Stimulated activated naive CD8-positive, alpha-beta T cell treated with anti-CD3 and anti-CD28 coated beads, Interleukin-15, Interleukin-2, amounts not matched to agents 100 U/mL and 50 U/mL, for 24 hours (primary cell): ENCODE measurements at places on chromosomes 5 and 9.

DNA sequence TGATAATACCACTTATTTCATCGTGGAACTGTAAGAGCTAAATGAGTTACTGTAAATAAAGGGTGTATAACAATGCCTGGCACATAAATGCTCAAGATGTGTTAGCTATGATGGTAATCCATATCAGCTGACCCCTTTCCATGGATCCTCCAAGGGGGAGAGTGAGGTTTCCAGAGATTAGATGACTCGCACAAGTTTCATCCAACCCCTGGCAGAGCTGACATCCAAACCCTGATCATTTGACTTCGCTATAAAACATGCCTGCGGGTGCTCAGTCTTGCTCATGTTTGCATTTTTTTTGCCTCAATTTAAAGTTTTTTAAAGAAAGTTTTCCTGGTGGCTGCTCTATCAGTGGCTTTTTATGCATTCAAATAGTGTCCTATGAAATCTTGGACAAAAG is 145.7 kb upstream of the SMIM23 start:
- DNase-seq = no peak

- no peak for DNase-seq
Measured at GRCh38 chr5:113806904-113807303, 293.4 kb downstream of the YTHDC2 start.

DNA sequence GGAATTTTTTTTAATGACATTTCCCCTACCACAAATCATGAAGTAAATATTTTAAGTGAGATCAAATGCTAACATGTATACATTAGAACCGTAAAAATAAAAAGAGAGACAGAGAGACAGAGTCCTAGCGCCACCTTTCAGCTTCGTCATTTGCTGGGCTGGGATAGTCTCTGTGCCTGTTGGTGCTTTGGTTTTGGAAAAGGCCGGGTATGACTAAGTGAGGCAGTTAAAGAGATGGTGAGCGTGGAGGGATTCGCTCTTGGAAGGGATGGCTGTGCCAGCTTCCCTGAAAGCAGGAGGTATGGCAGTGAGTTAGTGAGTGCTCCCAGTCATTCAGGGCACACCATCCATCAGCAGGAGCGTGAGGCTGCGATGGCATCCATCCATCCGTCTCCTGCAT is 729.6 kb upstream of the WWC1 start:
- DNase-seq = no peak

DNA sequence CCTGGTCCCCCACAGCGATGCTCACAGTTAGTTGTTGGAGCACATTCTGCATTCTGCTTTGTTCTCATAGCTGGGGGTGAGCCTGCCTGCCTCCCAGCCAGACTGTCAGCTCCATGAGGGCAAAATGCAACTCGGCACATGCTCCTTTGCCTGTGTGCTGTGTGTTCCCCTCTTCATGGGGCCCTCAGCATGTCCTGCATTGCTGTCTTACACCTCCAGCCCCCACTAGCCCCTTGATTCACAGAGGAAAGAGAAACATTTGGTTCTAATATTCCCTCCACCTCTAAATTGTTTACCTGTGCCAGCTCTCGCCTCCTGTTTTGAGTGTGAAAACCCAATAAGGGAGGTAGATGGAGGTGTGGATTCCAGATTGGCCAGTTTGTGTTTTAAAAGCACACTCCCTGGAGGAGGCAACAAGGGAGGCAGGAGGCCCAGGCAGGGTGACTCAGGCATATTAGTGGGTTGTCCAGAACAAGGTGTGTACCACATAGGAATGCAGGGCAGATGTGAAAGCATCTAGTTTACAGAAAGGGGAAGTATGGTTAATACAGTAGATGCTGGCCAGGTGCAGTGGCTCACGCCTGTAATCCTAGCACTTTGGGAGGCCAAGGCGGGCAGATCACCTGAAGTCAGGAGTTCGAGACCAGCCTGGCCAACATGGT is 224.6 kb downstream of the AGTPBP1 start:
- no peak for DNase-seq

DNA sequence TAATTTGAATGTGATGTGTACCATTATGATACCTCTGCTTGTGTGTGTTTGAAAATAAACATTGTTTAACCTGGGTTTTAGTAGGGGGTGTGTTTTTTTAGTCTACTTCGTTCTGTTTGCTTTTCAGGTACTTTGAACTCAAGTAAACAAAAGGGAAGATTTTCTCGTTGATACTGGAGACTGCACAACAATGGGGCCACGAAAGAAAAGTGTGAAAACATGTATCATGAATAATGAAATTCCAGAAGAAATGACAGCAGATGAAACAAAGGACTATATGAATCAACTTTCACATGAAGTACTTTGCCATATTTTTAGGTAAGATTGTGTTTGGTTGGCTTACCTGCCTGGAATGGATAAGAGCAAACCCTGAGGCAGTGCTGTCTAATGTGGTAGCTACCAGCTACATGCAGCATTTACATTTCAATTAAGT is 10.8 kb downstream of the FBXO38 start:
- no peak for DNase-seq

GRCh38 chr9:86072394-86072877 is 26.9 kb downstream of the GOLM1 start:
- no peak for DNase-seq

GRCh38 chr9:106797299-106797698 is 65.7 kb upstream of the ZNF462 start:
- no peak for DNase-seq

DNA sequence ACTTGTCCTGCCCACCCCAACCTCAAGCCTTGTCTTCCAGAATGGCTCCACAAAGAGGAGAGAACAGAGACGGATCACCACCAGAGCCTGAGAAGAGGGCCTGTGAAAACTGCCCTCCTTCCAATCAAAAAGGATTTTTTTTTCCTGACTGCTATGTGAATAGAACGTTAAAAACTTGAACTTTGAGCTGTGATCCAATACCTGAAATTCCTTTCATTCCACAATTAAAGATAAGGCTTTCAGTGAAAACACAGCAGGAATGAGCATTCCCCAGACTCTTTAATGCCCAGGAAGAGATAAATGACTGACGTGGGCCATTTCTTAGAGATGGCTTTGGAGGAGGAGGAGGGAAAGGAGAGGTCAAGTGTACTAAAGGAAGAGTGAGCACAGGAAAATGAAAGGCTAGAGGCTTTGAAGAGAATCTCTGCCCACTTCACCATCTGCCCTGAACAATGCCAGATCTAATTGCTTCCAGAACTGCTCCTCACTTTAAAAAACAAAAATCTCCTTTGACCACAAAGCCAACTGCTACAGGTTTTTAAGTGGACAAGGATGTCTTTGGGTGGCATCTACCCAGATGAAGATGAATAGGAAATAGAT is 177.9 kb upstream of the MAP3K1 start:
- no peak for DNase-seq

- no peak for DNase-seq
Measured at GRCh38 chr5:100840370-100840769, 62.7 kb downstream of the ST8SIA4 start.

GRCh38 chr9:16602494-16602893 is 268.0 kb downstream of the BNC2 start:
- DNase-seq = no peak

DNA sequence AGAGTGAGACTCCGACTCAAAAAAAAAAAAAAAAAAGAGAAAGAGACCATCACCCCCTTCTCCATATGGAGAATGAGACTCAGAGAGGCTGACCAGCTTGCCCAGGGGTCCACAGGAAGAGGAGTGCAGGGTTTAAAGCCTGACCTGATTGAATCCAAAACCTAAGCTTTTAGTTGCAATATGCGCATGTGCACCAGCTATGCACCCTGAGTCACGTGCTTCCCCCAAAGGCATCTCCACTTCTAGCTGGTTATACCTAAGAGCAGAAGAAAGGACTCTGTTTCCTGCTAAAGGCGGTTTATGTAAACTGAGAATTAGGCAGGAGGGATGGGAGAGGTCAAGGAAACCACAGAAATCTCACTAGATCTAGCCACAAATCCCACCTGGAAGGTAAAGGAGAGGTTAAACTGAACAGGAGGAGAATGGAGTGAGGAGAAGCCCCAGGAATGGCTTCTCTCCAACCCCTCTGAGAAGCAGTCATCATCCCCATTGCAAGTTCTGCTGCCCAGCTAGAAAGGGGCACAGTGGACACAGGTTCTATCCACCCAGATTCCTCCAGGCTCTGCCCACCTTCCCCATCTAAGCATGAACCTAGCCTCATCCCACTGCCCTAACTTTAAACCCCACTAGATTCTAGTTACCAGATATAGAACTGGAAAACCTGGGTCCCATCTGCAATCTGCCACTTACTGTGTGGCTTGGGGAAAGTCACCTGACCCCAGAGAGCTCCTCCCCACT is 171.3 kb downstream of the ACTL7B start:
- no peak for DNase-seq

DNA sequence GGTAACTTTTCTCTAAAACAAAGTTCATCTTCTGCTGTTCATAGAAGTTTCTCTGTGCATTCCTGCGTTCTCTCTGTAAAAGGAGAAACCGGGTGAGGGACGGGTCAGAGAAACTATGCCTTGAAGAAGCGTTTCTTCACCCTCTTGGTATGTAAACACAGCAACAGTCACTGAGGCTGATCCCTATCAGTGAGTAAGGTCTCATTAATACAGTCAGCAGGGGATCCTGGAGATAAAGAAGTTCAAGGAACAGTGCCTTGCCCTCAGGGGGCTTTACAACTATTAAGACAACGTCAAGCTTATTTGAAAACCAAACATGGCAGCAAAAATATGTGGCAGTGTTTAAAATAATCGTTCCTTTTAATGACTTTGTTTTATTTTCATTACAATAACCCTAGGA is 202.9 kb upstream of the IL12B start:
- no peak for DNase-seq
